ENCODE measurements at places on chromosomes 5 and 9. TPM values are rescaled to one million over a fixed set of nuclear protein-coding genes. Genes with fewer than 3 reads are reported as not detected.
A peak's percentile ranks its signal among the peaks of the same experiment; 100 is the strongest.

DNA sequence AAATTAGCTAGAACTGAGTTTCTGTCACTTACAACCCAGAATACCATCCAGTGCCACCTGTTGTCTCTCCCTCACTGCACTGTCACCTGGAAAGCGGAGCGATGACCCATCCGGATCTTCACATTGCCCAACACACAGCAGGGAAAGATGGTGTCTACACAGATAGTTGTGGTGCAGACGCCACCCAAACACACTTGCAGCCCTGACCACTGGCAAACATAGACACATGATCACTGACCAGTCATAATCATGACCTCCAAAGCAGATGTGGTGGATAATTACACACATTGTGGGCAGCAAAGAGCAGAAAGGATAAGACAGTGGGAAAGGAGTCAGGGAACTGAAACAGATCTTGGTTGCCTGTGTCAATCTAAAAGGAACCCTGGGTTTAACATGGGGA lies 64.7 kb downstream of the GABBR2 start:
- no peak for DNase-seq

- peak; percentile 86 for DNase-seq
Measured at GRCh38 chr5:159331093-159331973, 1.0 kb upstream of the IL12B start.

DNA sequence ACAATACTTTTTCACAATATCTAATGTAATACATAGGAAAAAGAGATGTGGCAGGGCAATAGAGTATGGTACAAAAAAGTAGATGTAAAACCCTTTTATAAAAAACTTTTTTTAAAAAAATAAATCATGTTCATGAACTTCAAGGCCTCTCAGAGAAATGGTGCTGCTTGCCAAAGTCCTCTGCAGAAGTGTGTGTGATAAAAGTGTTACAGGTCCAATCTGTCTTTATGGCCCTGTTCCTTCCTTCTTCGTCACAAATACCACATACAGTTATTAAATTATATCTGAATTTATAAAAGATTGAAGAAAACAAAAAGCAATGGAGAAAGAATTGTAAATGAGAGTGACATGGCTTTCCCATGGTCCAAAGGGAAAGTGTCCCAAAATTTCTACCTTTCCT lies 21.7 kb upstream of the CCNH start:
- DNase-seq: no peak

- DNase-seq: peak; percentile 21
Measured at GRCh38 chr5:95901676-95902627, 59.7 kb downstream of the ELL2 start.

DNA sequence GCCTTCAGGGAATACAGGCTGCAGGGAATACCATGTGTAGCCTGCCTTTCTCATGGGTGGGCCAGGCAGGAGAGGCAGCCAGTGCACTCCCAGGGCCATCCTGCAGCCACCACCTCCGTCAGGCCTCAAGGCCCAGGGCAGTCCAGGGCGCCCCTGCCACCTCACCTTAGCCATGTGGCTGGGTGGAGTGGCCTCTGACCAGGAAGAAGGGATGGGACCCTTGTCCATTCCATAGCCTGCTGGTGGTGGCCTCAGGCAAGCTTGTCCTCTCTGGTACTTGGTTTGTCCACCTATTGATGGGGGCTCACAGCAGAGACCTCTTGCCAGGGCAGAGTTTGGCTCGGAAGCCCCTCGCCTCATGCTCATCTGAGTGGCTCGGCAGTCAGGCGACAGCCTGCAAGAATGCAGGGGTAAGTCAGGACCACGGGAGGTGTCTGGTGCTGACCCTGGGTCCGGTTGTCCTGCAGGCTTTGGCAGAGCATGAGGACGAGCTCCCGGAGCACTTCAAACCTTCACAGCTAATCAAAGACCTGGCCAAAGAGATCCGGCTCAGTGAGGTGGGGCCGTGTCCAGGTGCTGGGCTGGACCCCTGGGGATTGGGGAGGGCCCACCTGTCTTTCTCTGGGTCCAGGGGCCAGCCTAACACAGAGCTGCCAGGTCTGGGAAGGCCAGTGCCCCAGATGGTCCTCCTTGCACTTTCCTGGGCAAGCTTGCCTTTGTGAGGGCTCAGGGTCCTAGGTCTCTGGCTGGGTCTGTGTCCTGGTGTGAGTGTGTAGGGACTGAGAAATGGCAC lies 82.9 kb downstream of the PHF2 start:
- peak; percentile 1 for DNase-seq

GRCh38 chr5:149117970-149118369 lies 23.3 kb upstream of the ABLIM3 start:
- no peak for DNase-seq

DNA sequence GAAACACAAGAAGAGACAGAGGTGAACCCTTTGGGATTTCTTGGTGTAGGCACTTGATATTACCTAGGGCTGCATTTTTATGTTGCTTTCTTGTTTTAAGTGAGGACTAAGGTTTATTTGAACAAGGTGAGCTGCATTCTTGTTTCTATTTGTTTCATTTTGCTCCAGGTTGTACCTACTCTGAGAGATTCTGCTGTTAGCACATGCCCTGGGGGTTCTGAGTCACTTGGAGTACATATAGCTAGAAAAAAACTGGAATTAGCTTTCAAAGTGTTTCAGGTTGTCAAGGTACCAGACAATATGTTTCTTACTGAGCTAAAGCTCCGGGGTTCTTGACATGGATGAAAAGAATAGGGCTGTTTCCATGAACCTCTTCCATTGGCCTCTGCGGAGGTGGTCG lies 299.4 kb downstream of the ICE1 start:
- no peak for DNase-seq

The AQP3 gene
- 11.3 TPM for total RNA-seq

The TMC1 gene
- not detected for total RNA-seq

The DRD1 gene
- not detected for total RNA-seq

The NME5 gene
- total RNA-seq: not detected

The S1PR3 gene
- total RNA-seq: 0.56 TPM
